ENCODE measurements at places on chromosomes 1 and 21.

DNA sequence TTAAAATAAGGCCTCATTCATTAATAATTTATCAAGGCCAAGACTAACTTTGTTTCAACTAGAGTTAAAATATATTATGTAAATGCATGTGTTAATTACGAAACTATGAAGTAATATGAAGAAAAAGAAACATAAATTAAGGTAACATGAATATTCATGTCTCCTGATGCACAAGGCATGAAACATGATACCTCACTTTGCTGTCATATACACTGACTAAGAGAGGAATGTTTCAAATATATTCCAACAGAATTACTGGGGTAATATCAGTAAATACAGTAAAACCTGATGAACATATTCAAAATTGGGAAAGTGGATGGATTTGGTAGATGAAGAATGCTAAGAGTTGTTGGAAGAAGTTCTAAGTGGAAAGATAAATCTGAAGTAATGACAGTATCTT is 274.6 kb downstream of the LRRC7 start:
- DNase-seq = no peak

DNA sequence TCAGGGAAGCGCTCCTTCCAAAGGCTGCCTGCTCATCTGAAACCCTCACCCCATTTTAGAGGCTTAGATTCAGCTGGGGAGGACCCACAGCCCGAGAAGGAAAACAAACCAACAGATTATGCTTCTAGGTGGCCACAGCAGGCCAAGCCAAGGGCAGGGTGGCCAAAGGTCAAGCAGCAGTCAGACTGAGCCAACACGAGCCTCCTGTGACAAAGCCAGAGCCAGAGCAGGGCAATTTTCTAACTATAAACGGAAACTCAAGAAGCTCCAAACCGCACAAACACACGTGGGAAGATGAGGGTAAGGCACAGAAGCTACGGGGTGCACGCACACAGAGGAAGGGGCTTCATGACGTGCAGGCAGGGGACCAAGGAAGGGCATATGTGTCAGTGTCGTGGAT is 64.1 kb downstream of the PLEKHA6 start:
- no peak for DNase-seq

GRCh38 chr1:230459465-230459864 is 33.3 kb upstream of the PGBD5 start:
- DNase-seq = no peak

DNA sequence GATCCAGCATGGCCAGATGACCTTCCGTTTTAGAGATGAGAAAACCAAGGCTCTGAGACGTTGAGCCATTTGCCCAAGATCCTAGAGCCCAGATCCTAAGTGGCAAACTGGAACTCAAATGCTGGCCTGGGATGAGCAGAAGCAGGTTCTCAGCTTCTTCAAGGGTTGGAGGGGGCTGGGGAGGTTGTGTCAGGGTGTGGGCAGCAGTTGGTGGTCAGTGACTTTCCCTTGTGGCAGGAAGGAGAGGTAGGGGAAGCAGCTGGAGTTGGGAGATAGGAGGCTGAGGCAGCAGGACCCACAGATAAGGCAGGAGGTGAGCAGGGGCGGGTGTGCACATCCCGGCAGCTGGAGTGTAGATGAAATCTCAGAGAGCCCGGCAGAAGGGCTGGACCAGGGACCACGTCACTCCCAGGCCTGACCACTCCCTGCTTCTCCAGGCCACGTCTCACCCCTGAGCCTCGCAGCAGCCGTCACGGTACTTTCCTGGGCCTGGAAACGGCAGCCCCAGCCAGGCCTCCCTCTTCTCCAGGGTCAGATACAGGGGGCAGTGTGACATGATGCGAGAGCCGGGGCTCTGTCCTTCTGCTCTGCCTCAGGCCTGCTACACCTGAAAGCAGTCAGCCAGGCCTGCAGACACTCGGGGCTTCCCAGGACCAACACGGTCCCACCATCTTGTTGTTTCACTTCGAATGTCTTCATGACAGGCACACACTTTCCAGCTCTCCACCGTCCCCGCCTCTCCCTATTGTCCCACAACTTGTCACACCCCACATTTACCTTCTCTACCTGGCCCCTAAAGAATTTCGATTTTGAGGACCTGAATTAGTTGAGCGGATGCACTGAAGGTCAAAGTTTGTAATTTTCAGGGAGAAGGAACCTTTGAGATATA is 11.5 kb upstream of the LAPTM5 start:
- no peak for DNase-seq

- DNase-seq = no peak
These were observed 15.9 kb upstream of the FASLG start for GRCh38 chr1:172642970-172643369.

DNA sequence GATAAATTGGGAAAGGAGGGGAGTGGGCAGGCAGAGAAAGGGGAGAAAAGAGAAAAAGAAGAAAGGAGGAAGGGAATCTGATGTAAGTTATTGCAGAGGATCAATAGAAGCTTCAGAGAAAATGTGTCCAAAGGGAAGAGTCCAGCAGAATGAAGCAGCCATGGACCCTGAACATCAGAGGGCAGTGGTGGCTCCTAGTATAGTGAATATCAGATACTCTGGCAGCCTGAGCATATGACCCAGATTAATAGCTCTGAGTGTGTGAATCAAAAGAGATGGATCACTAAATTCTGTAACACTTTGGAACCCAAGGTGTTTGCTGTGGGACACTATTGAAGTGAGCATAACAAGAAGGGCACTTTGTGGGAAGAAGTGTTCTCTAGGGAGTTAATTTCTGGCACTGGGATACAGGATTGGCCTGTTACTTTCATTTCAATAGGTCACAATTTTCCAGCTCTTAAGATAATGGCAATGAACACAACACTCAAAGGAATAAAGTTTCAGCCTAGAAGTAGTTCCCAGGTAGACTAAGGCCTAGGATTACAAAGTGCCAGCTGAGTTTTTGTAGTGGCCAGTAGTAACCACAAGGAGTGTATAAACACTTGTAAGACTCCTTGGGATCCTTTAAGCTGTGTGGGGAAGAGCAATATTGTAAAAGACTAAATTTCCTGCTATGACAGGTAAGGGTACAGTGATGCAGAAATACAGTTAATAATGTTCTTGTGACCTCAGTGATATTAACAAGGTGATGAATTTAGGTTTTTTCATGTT is 164.5 kb upstream of the BEND5 start:
- DNase-seq = no peak

DNA sequence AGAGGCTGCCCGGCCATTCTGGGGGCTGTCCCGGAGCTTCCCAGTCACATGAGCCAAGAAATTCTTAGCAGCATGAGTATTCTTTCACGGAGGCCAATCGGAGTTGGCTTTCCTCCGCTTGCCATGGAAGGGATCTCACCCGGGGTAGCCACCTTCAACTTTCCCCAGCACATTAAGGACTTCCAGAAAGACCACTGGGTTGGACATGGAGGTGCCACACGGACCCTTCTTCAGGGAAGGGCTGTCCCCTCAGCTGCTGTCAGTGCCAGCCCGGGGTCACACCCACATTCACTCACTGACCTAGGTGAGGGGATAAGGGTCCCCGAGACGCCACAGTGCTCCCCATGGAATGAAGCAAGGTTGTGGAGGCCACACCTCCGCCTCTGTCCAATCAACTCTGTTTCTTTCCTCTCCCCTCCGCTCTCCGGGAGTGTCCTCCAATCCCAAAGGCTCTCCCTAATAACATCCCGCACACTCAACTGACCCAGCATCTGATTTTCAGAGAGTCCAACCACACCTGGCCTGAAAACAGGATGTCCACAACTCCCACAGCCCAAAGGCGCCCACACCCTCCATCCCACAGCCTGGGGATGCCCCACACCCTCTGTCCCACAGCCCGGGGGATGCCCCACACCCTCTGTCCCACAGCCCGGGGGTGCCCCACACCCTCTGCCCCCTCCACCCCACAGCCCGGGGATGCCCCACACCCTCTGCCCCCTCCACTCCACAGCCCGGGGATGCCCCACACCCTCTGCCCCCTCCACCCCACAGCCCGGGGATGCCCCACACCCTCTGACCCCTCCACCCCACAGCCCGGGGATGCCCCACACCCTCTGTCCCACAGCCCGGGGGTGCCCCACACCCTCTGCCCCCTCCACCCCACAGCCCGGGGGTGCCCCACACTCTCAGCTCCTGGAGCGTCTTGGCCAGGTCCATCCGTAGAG is 19.4 kb downstream of the RSPH1 start:
- DNase-seq = no peak

Measured in NCI-H2081 treated with DMSO at 0.1 percent for 48 hours (cell line).